ENCODE measurements at places on chromosomes 7 and 10. TPM values are rescaled to one million over a fixed set of nuclear protein-coding genes. Genes with fewer than 3 reads are reported as not detected.

Gene LIPN
- not detected for polyA plus RNA-seq

Gene SPDYE8
- polyA plus RNA-seq: 0.21 TPM

Gene RBP4
- polyA plus RNA-seq: 0.64 TPM

Gene PAXIP1
- 21.3 TPM for polyA plus RNA-seq

Gene HOXA4
- 22.5 TPM for polyA plus RNA-seq

Gene PRSS37
- not detected for polyA plus RNA-seq

GRCh38 chr10:61456095-61456789, 3.1 kb upstream of the TMEM26 start:
- DNase-seq: no peak

- no peak for DNase-seq
Observed at GRCh38 chr7:2019711-2020511, 212.8 kb downstream of the MAD1L1 start.

DNA sequence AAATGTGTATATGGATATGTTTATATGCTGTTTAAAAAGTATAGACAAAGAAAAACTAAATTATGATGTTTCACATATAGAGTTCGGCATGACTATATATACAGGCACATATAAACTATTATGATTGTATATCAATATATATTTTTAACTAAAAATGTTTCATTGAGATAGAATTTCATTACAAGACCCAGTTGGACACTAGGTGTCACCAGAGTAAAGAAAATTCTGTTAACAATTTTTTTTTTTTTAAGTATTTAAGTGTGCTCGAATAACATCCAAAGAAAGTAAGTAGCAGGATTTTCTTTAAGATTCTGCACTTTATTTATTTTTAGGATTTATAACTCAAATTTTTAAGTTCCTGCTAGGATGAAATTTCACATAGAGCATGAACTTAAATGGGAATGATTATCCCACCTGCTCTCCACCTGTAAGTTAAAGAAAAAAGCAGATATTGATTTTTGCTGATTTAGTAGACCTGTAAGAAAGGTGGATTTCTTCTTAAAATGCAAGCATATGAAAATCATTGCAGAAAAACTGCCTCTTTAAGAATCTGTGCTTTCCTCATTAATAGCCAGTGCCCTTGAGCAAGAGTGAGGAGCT, 961.5 kb downstream of the PCDH15 start:
- DNase-seq: no peak

DNA sequence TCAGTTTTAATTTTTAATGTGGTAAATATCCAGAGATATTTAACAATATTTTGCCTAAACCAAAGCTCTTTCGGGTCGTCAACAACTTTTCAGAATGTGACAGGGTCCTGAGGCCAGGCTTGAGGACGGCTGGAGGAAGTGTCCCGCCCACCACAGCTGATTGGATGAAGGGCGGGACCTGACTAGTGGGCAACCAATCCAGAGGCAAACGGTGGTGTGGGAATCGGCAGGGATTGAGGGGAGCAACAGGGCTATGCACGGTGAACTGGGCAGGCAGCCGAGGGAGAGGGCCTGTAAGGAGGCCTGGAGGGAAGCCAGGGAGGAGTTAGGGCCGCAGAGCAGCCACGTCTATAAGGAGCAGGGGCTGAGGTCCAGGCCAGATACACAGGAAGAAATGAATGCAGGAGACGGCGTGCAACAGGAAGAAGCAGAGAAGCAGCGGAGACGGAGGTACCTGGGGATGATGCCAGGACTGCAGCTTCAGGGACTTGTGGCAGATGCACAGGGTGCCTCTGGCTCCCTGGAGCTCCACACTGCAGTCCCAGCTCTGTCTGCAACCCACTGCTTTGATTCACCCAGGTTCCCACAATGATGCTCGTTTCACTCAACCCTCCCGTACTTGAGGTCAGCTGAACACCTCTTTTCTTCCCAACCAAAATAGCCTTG, 46.1 kb upstream of the ZMIZ1 start:
- no peak for DNase-seq

- DNase-seq: no peak
Observed at GRCh38 chr7:64946772-64947171, 43.7 kb downstream of the ZNF273 start.
